LHCN-M2 (cell line): ENCODE measurements at places on chromosomes 3 and 15. TPM values are rescaled to one million over a fixed set of nuclear protein-coding genes. Genes with fewer than 3 reads are reported as not detected.
A peak's percentile ranks its signal among the peaks of the same experiment; 100 is the strongest.

GRCh38 chr15:47196048-47196447, 521.3 kb upstream of the SEMA6D start:
- DNase-seq = peak; percentile 52

The NANOGP8 gene
- total RNA-seq = 0.29 TPM in 1 of 2 replicates, not detected in the other

The SAMMSON gene
- total RNA-seq = not detected in 2 replicates

- DNase-seq = no peak
These were observed 4.2 kb upstream of the EFHB start for GRCh38 chr3:19938295-19938627.

GRCh38 chr3:146449613-146450012, 19.7 kb downstream of the PLSCR2 start:
- DNase-seq = no peak

DNA sequence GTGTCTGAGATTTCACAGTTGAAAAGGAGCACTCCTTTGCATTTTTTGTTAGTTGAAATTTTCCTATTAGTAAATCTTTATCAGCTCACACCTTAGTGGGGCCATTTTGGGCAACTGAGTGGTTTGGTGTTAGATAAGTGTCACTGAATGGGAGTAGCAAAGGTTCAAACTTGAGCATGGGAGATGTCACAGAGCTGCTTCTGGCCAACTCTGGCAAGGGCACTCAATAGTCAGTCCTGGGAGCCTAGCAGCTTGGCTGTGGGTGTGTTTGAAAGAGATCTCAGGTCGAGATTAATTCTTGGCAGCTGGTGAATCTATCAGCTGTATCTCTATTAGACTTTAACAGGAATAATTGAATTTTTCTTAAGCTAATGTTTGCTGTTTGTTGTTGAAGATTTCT, 579.3 kb downstream of the EDEM1 start:
- no peak for DNase-seq

The GJD2 gene
- 0.06 TPM in 1 of 2 replicates, not detected in the other for total RNA-seq

The CCR3 gene
- not detected in 2 replicates for total RNA-seq

- DNase-seq = no peak
These were observed 14.9 kb downstream of the SIAH2 start for GRCh38 chr3:150747886-150748683.

- no peak for DNase-seq
These were observed 7.1 kb downstream of the MYEF2 start for GRCh38 chr15:48170981-48171380.

DNA sequence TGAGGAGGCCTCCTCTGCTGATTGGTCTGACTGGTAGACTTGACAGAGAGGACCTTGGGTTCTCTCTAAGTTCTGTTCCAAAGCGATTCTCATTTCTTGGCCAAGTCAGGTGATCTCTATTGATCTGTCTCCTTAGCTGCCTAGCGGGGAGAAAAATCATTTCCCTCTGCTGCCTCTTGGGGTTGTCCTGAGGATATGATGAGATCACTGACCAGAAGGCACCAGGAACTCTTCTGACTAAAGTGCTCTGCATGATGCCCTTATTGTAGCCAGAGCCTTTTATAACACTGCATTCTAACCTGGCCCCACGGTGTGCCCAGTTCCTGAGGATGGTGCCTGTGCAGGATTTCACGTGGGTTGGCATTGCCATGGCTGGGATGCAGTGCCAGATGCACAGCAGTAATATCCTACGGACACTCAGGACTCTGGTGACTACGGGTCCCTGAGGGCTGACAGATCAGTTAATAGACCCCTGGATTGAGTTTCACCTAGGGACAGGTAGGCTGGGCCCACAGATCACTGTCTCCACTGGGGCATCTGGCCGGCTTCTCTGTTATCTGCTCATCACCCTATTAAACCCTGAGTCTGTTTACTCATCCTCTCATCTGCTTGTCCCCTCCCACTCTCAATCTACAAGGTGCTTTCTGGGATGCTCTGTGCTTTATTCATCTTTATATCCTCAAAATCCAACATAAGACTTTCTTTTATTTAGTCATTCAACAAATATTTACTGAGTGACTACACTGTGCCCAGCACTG, 3.9 kb upstream of the HEG1 start:
- no peak for DNase-seq
